ENCODE measurements at places on chromosomes 1 and 21.

GRCh38 chr1:11462224-11462923 is 16.6 kb upstream of the DISP3 start:
- no peak for DNase-seq

GRCh38 chr1:208335371-208336136 is 91.4 kb upstream of the PLXNA2 start:
- no peak for DNase-seq

DNA sequence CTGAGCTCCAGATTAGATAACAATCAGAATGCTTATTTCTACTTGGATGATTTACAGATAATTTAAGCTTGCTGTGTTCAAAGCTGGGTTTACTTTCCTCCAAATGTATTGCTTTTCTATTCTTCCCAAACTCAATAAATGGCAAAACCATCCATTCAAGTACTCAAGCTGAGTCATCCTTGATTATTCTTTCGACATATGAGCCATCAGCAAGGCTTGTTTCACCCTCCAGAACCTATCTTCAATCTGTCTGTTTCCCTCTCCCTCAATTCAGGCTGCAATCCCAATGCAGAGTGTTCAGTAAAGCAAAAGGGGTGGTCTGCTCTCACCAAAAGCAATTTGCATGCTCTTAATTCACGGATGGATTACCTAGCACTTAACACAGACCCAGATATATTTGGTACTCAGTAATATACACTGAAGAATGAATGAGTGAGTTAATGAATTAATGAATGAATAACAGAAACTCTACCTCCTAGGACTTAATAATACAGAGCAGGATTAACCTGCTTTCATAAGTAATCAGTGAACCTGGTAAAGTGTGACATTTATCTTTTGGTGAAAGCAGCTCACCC is 41.9 kb downstream of the DDR2 start:
- DNase-seq: no peak

DNA sequence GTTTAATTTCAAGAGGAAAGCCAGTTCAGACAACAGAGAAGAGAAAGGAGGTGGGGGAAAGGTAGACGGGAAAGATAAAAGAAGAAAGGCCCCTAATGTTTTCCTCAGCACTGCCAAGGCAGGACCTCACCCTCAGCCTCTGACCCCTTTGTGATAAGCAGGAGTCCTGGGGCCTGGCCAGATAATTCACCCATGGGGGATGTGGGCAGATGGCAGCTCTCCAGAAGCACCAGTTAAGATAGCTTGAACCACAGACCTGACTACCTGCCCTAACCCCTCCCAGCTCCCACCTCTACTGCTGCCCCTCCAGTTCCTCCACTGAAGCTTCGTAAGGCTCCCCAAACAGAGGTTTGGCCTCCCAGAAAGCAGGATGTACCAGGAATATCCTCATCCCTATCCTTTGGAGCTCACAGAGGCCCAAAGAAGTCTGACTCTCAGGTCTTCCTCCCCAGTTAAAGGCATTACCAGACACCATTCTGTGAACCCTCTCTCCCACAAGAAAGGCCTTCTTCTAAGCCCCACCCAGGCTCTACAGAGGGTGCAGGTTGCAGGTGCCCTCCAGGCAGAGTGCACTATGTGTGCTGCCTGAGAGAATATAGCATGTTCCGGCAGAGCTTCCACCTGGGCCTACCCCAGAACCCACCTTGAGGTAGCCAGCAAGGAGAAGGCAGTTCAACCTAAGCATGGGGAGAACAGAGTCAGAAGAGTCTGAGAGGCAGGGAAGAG is 9.2 kb upstream of the SNAPIN start:
- DNase-seq: no peak

GRCh38 chr1:208239473-208240381 is 4.5 kb downstream of the PLXNA2 start:
- DNase-seq: no peak

DNA sequence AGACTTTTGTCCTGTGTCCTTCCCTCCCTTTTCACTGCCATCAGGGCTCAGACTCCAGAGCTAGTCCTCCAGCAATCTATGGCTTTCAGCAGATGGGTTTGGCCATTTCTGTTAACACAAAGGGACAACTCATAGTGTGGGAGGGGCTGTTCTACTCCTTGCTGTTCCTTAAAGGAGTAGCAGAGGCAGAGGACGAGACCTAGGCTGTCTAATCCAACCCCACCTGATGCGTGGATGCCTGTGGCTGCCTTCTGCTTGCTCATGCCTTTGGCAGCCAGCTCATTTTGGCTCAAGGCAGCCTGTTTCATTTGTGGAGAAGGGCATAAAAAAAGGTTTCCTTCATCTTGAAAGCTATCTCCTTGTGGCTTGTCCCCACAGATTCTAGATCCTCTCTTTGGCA is 27.0 kb downstream of the MFSD2A start:
- DNase-seq: peak; percentile 32

DNA sequence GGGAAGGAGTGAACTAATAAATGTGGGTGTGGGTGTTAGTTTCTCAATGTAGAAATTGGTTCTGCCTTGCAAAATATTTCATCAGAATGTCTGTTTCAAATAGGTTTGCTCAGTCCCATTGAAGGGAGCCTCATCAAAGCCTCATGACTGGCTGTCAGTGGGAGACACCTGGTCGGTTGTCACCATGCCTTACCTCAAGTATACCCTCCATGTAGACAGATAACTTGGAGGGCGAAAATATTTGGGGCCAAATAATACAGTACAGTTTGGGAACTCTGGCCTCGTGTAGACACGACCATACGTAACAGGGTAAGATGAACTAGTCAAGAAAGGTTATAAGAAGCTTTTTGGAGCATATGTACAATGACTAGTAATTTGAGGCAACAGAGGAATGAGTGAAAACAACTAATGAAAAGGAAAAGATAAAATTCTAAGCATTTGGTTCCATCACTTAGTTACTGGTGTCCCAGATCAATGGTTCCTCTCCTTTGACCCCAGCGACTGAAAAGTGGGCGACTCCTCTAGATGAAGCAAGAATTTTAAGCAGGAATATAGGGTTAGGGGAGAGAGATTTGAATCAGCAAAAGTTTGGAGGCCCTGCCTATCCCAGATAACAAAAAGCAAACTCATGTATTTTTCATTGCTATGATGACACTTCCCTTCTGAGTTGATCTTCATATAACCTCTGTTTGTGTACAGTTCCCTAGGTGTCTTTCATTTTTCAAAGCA is 163.9 kb downstream of the LRRC40 start:
- no peak for DNase-seq

DNA sequence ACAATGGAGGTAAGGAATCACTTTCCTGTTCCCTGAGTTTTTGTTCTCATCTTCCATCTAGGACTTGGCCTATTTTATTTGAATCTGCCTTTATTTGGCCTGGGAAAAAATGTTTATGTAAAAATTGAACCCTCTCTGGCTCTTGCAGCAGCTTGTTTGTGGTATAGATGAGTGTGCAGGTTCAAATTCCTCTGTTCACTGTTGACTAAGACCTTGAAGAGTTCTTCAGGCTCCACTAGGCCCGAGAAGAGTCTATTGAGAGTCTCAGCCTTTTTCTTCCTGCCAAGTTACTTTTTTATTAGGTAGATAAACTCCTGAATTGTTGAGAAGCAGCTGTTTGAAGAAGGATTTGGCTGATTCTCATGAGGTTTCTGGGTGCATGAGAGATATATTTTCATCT is 248.8 kb upstream of the ADGRL2 start:
- DNase-seq: no peak

- DNase-seq: no peak
Observed at GRCh38 chr1:35049116-35049515, 17.4 kb upstream of the ZMYM6 start.

DNA sequence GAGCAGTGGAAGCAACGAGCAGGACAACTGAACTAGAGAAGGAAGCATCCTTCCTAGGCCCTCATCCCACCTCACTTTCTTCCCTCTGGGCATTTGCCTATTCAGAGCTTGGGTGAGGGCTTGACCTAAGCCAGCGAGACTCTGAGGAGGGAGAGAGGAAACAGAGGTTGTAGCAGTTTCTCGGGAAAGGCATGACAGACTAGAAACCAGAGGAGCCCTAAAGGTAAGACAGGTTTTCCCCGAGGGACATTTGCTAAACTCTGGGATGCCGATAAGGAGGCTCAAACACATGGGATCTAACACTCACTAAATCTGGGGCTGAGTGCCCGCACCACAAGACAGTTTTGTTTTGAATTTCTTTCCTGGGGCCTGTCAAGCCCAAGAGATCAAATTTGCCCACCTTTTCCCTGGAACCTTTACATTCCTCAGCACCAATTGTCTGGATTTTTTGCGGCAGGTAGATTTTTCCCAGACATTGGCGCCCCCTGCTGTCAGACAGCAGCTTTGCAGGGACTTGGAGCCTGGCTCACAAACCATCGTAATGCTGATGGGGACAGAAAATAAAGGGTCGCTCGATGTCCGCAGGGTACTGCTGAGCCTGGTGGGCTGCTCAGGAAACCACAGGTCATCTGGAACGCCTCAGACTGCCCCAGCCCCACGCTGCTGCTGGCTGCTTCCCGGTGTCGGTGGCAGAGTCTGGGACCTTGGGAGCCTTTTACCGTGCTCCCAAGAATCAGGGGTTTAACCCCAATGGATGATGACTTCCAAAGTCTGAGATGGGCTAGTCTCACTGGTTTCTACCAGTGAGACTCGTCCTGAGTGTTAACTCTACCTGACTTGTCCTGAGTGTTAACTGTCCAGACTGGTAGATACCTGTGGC is 23.4 kb upstream of the TSPAN2 start:
- no peak for DNase-seq

DNA sequence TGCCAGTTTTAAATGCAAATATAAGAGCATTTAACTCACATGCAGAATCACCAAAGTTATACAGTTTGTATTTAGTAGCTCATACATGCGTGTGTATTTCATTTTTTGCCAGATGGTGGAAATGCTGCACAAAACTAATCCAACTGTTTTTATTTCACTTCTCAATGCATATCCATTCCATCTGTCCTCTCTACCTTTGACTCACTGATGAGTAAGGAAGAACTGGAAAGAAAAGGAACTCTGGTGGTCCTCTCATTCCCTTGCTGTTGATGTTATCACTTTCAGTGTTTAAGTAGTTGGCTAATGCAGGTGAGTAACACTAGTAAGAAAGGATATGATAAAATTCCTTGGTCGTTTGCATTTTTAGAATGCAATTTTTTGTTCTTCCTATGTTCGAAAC is 5.7 kb upstream of the SLC1A7 start:
- DNase-seq: no peak

DNA sequence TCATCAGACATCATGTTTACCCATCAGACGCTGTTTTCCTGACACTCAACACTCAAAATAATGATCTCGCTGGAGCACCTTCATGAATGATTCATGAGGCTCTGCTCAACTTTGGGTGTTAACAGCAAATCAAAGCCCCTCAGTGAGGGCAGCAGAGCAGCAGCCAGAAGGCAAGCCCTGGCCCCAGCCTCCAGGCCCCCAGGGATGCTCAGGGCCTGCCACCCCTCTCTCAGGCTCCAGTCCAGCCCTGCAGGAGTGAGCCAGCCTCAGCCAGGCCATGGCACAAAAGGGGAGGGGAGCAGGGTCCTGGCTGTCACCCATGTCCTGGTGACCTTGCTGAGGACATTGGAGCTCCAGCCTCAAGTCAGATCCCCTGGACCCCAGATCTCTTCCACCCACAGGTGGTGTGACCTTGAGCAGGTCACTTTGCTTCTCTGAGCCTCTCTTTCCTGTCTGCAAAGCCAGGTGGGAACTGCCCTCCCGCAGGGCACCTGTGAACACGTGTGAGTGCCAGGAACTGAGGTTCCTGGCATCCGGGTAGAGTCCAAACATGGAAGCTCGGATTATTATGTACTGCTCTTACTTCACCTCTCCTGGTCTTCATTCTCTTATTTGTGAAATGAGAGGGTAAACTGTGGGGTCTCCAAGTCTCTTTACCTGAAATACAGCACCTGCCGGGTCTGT is 161.6 kb upstream of the VAMP3 start:
- no peak for DNase-seq

GRCh38 chr1:165397944-165398343 is 41.4 kb upstream of the LMX1A start:
- peak; percentile 24 for DNase-seq

DNA sequence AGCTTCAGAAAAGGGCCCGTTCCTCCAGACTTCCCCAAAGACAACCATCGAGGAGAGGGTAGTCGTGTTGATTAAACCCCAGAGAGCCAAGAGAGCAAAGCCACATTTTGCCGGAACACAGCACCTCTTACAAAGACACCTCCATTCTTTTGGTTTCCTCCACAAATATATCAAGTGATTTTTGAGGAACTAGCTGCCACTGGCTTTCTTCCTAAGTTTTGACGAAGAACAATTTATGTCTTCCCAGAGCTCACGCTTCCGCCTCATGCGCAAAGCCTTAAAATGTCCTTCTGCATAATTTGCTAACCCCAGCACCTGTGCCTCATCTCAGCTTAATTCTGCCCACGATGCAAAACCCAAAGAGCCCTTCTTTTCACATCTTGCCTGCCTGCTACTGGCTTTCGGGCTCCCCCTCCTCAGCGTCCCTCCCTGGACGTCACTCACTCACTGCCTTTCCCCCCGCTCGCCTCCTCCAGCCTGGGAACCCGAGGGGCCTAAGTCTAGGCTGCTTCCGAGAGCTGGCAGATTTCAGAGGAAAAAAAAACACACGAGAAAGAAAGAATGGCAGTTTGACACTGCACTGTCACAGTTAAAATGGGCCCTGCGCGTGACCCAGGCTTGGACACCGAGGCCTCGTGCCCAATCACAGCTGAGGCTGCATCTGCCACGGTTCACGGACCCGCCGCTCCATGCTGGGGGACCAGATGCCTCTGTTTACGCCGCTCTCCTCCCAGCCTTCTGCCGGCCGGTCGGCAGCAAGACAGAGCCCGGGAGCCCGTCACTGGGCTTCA is 77.6 kb upstream of the IFNAR2 start:
- no peak for DNase-seq

- DNase-seq: no peak
Observed at GRCh38 chr1:236342403-236343245, 51.5 kb upstream of the EDARADD start.

DNA sequence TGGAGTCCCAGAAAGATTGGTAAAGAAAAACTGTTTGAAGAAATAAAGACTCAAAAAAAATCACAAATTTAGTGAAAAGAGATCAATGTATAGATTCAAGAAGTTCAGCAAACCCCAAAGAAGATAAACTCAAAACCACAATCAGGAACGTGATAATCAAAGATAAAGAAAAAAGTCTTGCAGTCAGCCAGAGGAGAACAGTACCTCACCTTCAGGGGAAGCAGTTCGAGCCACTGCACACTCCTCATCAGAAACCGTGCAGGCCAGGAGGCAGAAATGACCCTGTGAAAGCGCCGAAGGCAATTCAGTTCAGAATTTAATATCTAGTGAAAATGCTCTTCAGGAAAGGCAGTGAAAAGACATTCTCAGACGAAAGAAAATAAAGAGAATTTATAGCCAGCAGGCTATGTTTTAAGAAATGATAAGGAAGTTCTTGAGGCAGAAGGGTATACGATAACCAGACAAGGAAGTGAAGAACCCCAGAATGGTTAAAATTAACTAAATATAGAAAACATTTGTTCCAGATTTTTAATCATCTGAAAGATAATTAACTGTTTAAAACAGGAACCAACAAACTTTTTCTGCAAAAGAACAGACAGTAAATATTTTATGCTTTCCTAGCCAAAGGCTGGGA is 13.5 kb upstream of the SUMO3 start:
- DNase-seq: no peak

GRCh38 chr1:237867380-237867888 is 23.3 kb downstream of the ZP4 start:
- no peak for DNase-seq

GRCh38 chr1:91450260-91450659 is 45.6 kb upstream of the HFM1 start:
- peak; percentile 16 for DNase-seq
